ENCODE measurements at places on chromosomes 16 and 17.

DNA sequence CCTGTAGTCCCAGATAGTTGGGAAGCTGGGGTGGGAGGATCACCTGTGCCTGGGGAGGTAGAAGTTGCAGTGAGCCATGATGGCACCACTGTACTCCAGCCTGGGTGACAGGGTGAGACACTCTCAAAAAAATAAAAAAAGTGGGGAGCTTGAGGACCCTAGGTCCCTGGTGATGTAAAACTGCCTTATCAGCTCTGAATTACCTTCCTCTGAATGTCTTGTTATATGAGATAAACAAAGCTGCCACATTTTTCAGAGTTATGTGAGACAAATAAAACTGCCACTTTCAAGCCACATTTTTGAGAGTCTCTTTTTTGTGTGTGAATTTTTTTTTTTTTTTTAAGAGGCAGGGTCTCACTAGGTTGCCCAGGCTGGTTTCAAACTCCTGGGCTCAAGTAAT lies 32.0 kb upstream of the B4GALNT2 start:
- no peak for DNase-seq

DNA sequence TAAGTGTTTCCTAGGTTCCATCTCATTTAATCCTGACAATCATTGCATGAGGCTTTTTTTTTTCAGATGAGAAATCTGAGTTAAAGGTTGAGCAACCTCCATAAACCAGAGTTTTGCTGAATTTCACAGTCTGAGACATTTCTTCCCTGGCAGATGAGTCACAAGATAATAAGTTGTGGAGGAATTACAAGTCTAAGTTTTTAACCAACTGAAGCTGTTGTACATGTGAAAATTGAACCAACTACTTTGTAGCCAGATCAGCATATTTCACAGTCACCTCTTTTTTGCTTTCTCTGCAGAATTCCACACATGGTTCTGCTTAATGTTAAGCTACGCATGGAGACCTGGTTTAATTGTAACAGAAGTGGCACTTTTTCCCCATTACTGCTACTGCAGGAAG lies 765.6 kb downstream of the CDH11 start:
- DNase-seq, result no peak

- DNase-seq, result no peak
These were observed 3.2 kb downstream of the NTN1 start for GRCh38 chr17:9024497-9024896.

- no peak for DNase-seq
These were observed 6.3 kb downstream of the ATP2A3 start for GRCh38 chr17:3957735-3958599.

DNA sequence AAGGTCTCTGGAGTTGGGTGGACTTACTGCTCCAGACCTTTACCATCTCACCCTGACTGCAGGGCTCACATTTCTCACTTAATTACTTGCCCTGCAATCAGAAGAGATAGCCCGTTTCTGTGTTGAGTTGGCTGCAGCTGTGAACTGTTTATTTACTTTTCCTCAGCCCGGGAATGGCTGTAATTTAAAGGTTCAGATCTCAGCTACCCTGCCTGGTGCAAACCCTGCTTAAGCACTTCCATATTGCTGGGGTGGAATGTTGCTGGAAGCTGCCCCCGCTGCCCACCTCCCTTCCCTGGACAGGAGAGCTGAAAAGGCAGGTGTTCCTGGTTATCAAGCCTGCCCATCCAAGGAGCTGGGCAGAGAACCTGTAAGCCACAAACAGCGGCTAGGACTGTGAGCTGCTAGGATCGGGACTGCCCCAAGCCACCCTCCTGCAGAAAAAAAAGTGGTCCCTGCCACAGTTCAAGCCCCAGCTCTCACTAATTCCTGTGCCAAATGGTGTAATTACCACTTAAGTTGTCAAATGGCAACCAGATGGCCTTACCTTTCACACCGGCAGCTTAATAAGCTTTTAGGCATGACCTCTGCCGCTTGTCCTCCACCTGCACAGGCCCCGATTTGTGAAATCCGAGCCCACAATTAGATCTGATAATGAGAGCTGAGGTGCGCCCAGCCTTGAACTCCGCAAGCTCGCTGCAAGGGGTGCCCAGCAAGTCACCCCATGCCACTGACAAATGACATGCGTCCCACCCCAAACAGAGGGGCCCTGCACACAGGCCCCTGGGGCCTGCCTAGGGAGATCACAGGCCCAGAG lies 269.8 kb downstream of the C16orf95 start:
- DNase-seq, result no peak

- DNase-seq, result no peak
These were observed 11.7 kb upstream of the TCF25 start for GRCh38 chr16:89861648-89862047.

- DNase-seq, result no peak
These were observed 132.4 kb downstream of the PRKCB start for GRCh38 chr16:23968176-23968575.

- DNase-seq, result peak; percentile 0
These were observed 9.1 kb upstream of the TMEM92 start for GRCh38 chr17:50265212-50265611.

DNA sequence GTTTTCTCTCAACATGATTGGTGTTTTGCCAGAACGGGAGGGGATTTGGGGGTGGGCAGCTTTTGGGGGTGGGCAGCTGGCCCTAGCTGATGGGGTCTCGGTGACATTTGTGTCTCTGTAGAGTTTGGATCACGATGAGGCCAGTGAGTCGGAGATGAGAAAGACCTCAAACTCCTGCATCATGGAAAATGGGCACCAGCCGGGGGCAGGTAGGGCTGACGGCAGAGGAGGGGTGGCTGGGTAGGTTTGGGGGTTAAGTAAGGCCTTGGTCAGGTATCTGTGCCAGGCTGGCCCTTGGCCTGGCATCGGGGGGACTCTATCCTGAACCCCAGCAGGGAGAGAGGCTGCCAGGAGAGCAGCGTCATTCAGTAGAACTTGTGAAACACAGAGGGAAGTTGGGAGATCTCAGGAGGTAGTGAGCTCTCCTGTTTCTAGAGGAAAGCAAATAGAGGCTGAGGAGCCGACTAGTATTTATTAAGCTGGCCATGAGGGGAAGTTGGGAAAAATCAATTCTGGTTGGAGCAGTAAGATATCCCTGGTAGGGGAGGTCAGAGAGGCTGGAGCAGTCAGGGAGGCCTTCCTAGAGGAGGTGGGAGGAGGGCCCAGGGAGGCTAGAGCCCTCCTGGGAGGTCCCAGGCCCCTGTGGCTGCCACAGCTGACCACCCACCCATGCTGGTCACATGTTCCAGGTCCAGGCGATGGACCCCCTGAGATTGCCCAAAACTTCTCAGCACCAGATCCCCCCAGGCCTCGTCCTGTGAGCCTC lies 8.1 kb downstream of the SMTNL2 start:
- no peak for DNase-seq

DNA sequence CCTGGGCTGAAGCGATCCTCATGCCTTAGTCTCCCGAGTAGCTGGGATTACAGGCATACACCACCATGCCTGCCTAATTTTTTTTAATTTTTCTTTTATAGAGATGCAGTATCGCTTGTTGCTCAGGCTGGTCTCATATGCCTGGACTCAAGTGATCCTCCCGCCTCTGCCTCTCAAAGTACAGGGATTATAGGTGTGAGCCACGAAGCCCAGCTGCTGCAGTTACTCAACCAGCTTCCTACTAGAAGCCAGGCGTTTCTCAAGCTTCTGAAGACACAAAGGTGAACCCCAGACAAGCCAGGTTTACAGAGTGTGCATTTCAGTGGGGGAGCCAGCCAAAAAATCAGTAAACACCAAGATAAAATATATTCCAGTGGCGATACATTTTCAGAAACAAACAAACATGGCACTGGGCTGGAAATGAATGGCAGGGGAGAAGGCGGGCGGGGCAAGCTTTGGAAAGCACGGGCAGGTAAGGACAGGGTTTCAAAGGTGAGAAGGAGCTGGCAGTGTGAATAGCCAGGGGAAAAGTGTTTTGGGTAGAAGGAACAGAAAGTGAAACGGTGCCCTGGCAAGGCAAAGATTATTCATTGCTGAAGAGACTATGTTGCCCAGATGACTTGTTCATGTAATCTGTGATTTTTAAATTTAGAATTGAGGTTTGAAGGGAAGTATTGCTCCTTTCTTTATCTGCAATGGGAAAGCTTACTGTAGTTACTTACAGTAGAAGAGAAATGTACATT lies 471.1 kb downstream of the WWOX start:
- no peak for DNase-seq

- no peak for DNase-seq
These were observed 7.6 kb downstream of the PITPNM3 start for GRCh38 chr17:6548578-6549330.

GRCh38 chr16:54903047-54903446 lies 27.6 kb upstream of the IRX5 start:
- no peak for DNase-seq

GRCh38 chr17:41914358-41914766 lies 4.4 kb downstream of the ACLY start:
- DNase-seq, result no peak

GRCh38 chr17:34378664-34379101 lies 15.7 kb upstream of the CCL1 start:
- DNase-seq, result no peak
